ENCODE measurements at places on chromosomes 1 and 21.
A peak's percentile ranks its signal among the peaks of the same experiment; 100 is the strongest.

GRCh38 chr1:192739476-192740184, 69.2 kb upstream of the RGS2 start:
- DNase-seq: no peak

- DNase-seq: no peak
These were observed 109.1 kb downstream of the APP start for GRCh38 chr21:26061437-26061836.

GRCh38 chr1:198700396-198700795, 61.6 kb downstream of the PTPRC start:
- DNase-seq: no peak

GRCh38 chr1:93533677-93534076, 85.8 kb downstream of the FNBP1L start:
- DNase-seq: no peak

DNA sequence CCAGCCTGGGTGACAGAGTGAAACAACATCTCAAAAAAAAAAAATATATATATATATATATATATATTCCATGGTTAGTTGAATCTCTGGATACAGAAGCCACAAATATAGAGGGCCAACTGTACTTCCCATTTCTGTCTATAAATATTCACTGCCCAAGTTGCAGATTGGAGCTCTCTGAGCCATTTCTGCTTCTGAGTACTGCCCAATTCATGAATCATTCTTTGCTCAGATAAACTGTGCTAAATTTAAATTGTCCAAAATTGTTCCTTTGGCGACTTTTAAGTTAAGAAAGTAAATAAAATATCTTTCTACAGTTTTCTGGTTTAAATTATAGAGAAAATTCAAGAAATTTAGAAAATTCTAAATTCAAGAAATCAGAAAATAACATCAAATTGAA, 23.2 kb upstream of the C1orf146 start:
- no peak for DNase-seq

DNA sequence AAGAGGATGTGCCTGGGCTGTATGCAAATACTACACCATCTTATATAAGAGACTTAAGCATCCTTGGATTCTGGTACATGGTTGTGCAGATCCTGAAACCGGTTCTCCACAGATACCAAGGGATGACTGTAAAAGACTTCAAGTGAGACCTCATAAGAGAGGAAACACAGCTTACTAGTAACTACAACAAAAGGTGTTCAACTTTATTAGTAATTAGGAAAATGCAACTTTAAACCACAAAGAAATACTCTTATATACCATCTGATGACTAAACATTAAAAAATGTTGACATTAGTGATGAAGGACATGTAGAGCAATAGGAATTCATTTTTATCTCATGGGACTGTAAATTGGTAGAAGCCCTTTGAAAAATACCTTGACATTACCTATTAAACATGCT, 102.7 kb downstream of the RASAL2 start:
- no peak for DNase-seq

DNA sequence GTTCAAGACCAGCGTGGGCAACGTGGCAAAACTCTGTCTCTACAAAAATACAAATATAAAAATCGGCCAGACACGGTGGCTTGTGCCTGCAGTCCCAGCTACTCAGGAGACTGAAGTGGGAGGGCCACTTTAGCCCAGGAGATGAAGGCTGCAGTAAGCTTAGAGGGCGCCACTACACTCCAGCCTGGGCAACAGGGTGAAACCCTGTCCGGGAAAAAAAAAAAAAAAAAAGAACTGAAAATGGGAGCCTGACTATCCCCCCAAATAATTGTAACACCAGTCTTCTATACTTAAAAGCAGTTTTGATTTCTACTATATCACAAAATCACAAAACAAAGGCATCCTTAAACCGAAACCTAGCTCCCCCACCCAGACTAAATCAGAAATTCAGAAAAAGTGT, 60.3 kb downstream of the CDC42BPA start:
- DNase-seq: no peak

DNA sequence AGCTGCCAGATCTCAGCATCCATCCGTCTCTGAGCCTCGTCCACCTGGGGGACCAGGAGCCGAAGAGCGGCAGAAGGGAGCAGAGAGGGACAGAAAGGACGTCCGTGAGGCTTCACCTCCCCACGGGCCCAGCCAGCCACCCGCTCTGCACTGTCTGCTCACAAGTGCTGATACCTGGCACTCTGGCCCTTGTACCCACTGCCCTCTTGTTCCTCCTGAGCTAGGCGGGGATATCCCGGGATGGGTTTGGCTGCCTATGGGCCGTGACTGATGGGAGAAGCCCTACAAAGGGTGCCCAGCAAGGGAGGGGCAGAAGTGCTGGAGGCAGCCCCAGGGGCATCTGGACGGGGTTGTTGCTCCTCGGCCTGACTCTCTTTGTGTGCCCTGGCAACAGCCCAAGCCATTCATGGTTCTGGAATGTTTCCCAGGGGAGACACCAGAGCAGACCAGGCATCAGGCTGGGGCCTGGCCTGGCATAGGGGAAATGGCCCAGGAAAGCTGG, 57.6 kb downstream of the LDLRAD2 start:
- peak; percentile 39 for DNase-seq

DNA sequence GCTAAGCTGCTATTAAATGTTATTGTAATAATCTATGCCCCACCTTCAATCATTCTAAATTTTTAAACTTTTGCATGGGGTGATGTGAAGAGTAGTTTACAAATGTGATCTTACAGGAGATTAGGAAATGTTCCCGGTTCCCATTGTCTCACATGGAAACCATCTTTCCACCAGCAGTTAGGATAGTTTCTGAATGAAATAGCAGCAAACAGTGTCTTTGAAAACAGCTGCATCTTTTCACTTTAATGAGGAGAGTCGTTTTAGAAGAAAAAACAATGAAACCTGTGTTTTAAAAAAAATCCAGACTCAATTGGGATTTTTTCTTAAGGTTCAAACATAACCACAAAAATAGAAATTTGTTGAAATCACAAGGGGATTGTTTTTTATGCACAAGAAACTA, 134.2 kb downstream of the TLR5 start:
- no peak for DNase-seq

DNA sequence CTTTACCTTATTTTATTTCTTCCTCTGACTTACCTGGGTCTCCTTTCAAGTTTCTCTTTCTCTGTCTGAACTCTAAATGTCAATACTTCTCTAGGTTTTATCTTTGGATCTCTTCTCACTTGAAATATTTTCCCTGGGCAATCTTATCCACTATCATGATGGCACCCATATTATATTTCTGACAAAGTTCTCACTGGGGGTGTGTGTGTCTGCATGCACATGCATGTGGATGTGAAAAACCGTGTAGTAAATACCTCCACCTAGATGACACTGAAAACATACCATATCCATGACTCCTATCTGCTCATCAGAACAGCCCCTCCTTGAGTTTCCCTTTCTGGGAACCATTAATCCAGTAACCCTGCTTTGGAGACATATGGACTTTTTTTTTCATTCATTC, 30.9 kb downstream of the DNASE2B start:
- no peak for DNase-seq

DNA sequence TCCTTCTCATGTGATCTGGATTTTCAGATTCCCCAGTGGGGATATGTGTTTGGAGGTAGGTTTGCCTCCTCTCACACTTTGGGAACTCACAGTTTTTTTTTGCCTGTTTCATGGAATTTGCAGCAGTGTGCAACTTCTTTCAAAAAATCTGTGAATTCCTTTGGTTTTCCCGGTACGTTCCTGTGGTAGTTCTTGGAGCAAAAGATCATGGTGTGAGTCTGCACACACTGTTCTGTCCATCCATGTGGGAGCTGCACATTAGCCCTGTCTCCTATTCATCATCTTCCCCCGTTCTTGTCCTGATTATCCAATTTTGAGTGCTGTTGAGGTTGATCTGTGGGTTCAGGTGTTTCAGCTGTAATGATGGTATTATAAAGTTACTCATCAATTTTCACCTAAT, 30.3 kb upstream of the TACSTD2 start:
- DNase-seq: no peak

- DNase-seq: no peak
These were observed 10.1 kb downstream of the IFNAR1 start for GRCh38 chr21:33334824-33335223.

- DNase-seq: peak; percentile 41
These were observed 47.0 kb downstream of the AHDC1 start for GRCh38 chr1:27556781-27557595.

GRCh38 chr21:44458971-44459711, 3.8 kb downstream of the LRRC3 start:
- no peak for DNase-seq

DNA sequence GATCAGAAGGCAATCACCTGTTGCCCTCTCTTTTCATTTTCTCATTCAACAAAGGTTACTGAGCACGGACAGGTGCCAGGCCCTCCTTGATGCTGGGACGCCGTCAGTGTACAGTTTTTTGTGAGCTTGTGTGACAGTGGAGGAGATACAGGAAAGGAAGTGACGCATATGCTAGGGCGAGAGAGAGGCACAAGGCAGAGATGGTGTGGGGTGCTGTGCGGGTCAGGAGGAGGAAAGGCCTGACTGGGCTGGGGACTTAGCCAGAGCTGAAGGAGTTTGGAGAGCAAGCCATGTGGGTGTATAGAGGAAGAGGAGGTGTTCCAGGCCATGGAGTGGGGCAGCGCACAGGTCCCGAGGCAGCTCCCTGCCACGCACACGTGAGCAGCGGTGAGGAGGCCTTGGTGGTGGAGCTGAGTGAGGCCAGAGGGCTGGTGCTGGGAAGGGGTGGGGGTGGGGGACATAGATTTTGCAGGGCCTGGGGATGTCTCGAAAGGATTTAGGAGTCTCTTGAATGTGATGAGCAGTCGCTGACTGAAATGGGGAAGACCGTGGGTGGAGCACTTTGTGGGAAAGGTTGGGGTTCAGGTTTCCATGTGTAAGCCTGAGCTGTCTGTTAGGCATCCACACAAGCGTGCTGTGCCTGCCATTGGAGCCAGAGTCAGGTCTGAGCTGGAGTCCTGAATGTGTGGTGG, 46.0 kb downstream of the TRAPPC10 start:
- DNase-seq: no peak

DNA sequence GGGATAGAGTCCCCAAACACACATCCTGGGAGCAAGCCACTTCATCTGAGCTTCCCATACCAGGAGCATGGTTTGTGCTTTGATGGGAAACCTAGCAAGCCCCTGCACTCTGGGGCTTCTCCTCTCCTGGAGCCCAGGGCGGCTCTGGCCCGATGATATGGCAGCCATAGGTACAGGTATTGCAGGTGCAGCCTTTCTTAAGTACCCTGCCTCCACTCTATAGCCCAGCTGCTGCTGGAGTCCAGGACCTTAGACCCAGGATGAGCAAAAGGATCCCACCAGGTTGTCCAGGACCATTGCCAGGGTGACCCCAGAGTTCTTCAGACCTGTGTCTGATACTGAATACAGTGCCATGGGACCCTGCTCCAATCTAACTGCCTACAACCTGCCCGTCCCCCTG, 4.2 kb downstream of the C1orf226 start:
- no peak for DNase-seq

- DNase-seq: no peak
These were observed 40.1 kb downstream of the AHDC1 start for GRCh38 chr1:27563591-27564471.

GRCh38 chr1:109910963-109911798, 532 bp downstream of the CSF1 start:
- no peak for DNase-seq

DNA sequence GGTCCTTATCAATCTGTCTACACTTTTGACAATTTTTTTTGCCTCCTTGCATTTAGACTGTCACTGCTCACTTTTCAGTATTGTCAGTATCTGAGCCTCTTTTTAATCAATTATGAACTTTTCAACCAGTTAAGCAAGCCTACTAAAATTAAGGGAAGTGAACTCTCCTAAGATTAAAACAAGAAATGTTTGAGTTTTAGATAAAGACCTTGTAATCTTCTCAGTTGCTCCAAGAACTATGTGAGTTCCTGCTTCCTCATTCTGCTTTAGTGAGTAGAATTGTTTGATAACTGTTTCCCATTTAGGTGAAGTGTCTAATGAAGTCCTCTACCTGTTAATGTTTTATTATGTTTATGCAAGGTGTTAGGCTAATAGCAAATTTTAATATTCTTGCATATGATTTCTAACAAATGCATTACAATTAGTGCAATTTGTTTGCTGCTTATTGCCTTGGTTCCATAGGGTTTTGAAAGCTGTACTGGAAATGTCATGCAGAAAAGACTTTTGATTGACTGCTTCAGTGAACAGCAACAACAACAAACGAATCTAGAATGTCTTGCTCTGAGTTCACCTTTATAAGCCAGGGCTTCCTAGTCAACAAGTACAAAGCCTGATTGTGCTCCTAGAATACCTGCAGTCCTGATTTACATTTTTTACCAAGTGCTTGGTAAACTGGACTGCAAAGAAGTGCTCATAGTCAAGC, 40.9 kb downstream of the PLA2G4A start:
- no peak for DNase-seq

DNA sequence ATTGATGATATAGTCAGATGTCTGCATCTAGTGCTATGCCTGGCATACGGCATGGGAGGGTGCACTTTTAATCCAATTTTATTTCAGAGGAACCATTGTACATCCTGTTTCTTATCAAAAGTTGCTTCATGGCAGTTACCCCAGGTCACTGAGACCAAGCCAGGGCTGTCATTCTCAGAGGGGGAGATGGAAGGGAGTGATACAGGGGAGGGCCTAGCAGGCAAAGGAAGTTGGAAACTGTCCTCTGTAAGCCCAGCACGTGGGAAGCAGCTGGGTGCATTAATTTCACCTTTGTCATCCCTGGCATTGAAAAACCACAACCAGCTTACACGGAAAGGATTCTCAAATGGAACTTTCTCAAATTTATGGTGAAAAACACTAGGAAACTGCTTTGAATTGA, 458.7 kb upstream of the ADAMTS5 start:
- DNase-seq: no peak

DNA sequence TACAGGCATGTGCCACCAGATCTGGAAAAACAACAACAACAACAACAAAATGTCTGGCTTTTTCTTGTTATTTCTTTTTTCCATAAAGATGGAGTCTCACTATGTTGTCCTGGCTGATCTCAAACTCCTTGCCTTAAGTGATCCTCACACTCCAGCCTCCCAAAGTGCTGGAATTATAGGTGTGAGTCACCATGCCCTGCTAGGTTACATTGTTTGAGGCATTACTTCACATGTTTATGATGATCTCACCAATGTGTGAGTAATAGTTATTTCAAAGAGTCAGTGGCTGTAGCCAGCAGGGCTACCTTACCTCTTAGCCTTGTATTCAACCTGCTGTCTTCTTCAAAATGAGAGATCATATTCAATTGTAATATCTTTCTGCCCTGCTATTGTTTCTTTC, 445.7 kb downstream of the AMY1C start:
- no peak for DNase-seq

- DNase-seq: no peak
These were observed 6.0 kb downstream of the TFF1 start for GRCh38 chr21:42360317-42360716.

- DNase-seq: no peak
These were observed 158.5 kb downstream of the DNM3 start for GRCh38 chr1:171999756-172000155.

GRCh38 chr1:246513619-246514343, 6.7 kb upstream of the SMYD3 start:
- no peak for DNase-seq

- DNase-seq: no peak
These were observed 641 bp upstream of the KCNK2 start for GRCh38 chr1:215081661-215082531.

All from NCI-H510A treated with DMSO at 0.1 percent for 48 hours (cell line).